ENCODE measurements at places on chromosomes 16 and 17. TPM values are rescaled to one million over a fixed set of nuclear protein-coding genes. Genes with fewer than 3 reads are reported as not detected.

DNA sequence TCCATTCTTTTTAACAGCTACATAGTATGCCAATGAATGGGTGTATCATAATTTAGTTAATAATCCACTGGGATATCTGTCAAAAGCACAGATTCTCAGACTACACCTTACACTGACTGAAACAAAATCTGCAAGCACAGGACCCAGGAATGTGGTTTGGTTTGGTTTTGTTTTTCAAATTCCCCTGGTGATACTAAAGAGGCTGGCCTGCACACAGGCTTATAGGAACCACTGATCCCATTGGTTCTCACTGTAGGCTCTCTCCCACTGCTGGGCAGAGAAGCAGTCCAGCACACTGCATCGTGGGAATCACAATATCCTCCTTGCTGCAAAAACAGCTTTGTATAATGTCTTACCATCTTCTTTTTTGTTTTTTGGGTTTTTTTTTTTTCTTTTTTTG is 67.1 kb downstream of the TEX14 start:
- no peak for DNase-seq

- DNase-seq: no peak
Observed at GRCh38 chr17:39752241-39752881, 14.6 kb downstream of the GRB7 start.

DNA sequence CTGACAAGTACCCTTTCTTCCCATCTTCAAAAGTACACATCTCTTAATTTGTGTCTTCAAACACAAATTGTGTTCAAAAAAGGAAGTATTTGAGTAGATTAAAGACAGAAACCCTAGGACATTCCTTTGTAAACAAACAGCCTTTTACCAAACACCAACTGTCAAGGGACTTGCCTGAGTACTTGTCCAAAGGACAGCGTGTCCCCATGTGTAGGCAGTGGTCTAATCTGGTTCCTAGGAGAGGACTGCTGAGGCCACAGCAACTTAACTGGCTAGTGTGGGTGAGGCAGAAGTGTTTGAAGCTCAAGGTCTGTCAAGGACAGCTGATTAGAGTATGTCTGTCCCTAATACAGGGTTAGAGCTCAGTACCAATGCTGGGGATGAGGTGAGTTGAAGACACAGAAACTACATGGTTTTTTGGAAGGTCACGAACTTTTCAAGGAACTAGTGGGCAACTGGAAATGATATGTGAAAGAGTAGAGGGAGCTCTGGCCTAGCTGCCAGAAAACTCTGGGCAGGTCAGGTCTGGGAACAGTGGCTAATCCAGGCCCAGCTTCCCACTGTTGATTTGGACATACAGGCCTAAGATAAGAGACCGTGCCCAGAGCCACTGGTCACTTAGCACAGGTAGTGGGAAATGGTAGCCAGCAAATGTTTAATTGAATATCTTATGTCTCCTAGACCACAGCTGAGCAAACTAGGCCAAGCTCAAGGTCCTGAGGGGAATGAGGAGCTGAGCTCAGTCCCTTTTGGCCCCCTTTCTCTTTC is 10.1 kb downstream of the HMOX2 start:
- no peak for DNase-seq

SEPTIN1 gene
- 198 TPM for total RNA-seq

FTO gene
- total RNA-seq: 61.5 TPM

- no peak for DNase-seq
Observed at GRCh38 chr16:10957771-10958482, 13.6 kb downstream of the CLEC16A start.

- DNase-seq: no peak
Observed at GRCh38 chr17:57407287-57408070, 151.2 kb downstream of the MSI2 start.

- DNase-seq: no peak
Observed at GRCh38 chr16:49854796-49855203, 1.1 kb downstream of the ZNF423 start.

- no peak for DNase-seq
Observed at GRCh38 chr17:74045608-74046280, 157.7 kb upstream of the RPL38 start.

DNA sequence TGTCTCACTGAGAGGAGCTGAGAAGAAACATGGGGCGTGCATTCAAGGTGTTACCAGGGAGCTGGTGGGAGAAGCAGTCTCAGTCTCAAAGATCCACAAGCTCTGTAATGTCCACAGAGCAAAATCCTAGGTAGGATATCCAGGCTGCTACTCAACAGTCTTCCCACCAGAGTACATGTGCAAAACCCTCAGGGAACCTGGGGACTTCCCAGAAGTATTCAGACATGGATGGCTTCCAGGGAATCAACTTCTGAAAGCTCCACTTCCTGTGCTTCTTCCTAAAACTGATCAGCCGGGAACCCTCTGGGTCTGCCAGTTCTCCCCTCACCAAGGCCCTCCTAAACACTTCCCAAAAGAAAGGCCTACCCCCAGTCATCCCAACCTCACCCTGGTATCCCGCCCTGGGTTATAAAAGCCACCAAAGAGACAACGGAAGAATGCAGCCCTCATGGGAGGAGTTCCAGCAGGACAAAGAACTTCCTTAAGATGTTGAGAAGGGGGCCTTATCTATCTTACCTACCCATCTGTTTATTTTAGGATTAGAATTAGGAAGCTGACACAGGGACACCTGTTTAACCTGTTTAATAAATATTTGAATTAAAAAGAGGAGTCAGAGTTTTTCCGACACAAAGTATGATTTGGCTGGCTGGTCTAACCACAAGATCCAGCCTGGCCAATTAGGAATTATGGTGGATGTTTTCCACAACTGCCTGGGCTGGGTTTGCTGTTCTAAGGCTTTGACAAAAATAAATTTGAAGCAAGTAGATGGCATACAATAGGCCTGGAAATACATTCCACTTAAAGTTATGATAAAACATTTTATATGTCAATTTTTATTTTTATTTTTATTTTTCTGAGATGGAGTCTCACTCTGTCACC is 37.0 kb downstream of the CUEDC1 start:
- DNase-seq: no peak

PIP4K2B gene
- 55.9 TPM for total RNA-seq

DNA sequence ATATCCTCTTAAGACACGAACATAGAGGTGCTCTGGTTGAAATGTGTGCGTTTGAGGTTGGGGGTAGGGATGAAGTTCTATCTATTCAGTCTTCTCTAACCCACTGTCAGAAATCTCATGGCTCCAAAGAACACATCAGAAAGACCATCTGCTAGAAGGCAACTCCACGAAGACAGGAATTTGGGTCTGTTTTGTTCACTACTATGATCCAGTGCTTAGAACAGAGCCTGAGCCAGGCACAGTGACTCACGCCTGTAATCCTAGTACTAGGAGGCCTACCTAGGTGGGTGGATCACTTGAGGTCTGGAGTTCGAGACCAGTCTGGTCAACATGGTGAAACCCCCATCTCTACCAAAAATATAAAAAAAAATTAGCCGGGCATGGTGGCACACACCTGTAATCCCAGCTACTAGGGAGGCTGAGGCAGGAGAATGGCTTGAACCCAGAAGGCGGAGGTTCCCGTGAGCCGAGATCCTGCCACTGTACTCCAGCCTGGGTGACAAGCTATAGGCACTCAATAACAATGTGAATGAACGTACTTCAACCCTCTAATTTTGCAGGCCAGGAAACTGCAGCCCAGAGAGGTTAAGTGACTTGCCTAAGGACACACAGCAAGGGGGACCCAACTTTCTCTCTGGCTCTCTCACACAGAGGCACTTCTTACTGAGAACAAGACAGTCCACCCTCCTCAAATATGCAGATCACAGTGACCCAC is 2.3 kb downstream of the CASKIN2 start:
- DNase-seq: no peak

GRCh38 chr16:69837380-69837779 is 75.2 kb downstream of the WWP2 start:
- DNase-seq: no peak

DNA sequence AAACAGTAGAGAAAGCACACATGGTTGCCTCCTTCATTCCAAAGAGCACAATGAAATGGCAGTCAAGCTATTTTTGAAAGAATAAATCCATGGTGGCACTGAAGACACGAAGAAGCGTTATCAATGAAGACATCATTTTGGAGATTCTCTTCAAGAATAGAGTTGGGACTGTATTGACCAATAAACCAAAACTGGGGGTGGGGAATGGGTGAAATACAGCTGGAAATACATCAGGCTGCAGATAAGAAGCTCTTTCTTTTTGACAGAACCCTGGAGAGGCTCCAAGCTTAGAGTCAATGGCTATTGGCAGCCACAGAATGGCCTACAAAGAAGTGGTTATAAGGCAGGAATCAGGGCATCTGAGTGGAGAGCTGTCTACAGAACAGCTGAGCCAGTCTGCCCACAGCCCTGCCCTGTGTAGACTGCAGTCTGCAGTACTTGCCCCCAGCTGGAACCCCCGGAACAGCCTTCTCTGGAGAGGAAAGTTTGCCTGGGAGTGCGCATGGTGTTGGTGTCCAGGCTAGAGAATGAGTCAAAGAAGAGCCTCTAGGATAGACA is 100.4 kb downstream of the STX8 start:
- no peak for DNase-seq

DNA sequence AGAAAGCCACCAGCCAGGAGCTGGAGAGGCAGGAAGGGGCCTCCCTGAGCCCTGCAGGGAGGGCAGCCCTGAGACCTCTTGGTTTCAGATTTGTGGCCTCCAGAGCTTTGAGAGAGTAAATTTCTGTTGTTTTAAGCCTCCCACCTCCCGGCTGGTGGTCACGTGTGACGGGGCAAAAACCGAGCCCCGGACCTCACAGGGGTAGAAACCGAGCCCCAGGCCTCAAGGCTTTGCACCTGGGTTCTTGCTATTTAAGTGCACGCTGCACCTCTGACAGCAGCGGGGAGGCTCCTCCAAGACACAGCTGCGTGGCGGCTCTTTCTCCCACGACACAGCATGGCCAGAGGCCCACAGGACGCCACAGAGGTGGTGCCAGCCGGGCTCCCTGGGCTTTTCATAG is 17.4 kb upstream of the ZC3H18 start:
- DNase-seq: no peak

- no peak for DNase-seq
Observed at GRCh38 chr17:41977991-41978390, 11.4 kb downstream of the CNP start.

GRCh38 chr17:78185981-78186691 is 716 bp downstream of the TK1 start:
- DNase-seq: no peak

- DNase-seq: no peak
Observed at GRCh38 chr17:39782481-39782880, 44.7 kb downstream of the GRB7 start.

- DNase-seq: no peak
Observed at GRCh38 chr17:48023400-48024148, 14.0 kb downstream of the COPZ2 start.

DNA sequence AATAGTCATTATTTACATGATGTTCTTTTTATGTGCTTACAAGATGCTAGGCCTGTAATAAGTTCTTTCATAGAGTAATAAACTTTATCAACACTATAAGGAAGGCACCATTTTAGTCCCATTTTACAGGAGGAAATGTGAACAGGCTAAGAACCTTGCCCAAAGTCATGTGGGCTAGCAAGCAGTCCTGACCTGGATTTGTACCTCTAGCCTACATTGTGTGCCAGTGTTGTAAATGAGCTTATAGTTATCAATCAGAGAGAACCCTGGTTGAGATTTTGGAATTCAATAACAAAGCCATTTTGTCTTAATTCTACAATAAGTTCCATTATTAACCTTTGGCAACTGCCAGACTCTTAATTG is 6.7 kb upstream of the TBKBP1 start:
- DNase-seq: no peak

RUNDC3A gene
- not detected for total RNA-seq

RAB26 gene
- total RNA-seq: not detected

CDH8 gene
- total RNA-seq: not detected

GRCh38 chr16:56861092-56861610 is 3.9 kb upstream of the SLC12A3 start:
- no peak for DNase-seq

DNA sequence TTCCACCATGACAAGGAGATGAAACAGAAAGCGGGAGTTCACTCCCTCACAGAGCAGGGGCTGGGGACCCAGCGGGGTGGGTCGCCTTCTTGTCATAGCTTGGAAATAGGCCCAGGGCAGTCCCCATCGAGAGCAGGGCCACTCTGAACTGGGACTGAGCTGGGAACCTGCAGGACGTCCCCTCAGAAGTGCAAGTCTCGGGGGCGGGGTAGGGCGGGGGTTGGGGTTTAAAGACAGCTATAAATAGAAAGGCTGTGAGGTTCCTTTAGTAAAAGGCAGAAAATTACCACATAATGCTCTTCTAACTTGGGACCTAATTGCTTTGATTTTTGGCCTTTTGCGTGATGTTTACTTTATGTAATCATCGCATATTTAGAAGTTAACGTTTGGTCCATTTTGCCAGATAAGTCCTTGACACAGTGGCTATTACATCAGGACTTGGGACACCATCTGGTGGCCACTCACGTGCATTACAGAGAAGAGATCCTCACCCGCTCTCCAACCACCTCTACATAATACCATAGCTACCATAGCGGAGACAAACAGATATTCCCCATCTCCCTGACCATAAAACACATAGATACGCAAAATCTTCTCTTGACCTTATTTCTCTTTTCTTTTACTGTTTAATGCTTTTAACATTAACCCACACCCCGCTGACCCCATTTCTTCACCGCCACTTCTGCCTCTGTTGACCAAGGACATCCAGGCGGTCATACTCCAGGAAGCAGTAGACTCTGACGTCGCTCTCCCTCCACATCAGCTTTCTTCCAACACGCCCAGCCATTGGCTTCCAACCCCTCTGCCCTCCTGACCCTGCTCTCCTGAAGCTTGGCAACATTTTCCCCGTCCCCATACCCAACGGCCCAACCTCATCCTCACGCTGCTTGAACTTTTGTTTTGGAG is 27.5 kb upstream of the PIK3R6 start:
- peak; percentile 46 for DNase-seq

- no peak for DNase-seq
Observed at GRCh38 chr17:44909681-44910144, 5.6 kb downstream of the GFAP start.

PPY gene
- not detected for total RNA-seq

DNAH3 gene
- not detected for total RNA-seq

KRT27 gene
- total RNA-seq: not detected

FOXC2 gene
- not detected for total RNA-seq

DNA sequence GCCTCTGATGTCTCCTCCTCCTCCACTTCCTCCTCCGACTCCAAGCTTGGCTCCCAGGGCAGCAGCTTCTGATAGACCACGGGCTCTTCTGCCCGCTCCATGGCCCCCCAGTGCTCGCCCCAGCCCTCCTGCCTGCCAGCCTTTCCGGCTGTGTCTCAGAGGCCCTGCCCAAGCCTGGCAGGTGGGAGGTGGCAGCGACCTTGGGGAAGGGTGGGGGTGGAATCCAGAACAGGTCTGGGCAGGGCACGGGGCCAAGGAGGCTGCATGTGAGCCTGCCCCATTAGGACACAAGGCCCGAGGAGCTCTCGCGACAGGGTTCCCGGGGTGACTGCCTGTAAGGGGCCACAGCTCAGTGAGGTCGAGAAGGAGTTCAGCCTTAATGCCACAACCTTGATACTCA is at the start of gene GGT6:
GGT6 (minus strand) TSS at position 157 of the 400 bp plus-strand sequence; CDS start at position 101, 56 bp downstream.
- no peak for DNase-seq

GRCh38 chr16:26627958-26628357 is 438.8 kb upstream of the C16orf82 start:
- no peak for DNase-seq

RMI2 gene
- 1.5 TPM for total RNA-seq

- DNase-seq: peak; percentile 56
Observed at GRCh38 chr17:1484676-1485422, 7.6 kb downstream of the MYO1C start.

- DNase-seq: no peak
Observed at GRCh38 chr16:177394-177822, 928 bp downstream of the HBA1 start.

GRIN2C gene
- not detected for total RNA-seq
